GM12878 (cell line): ENCODE measurements at places on chromosomes 1 and 21. TPM values are rescaled to one million over a fixed set of nuclear protein-coding genes. Genes with fewer than 3 reads are reported as not detected.

- no peak for DNase-seq
Measured at GRCh38 chr1:169133801-169134502, 27.5 kb downstream of the ATP1B1 start.

SSU72 gene
- total RNA-seq, result 92.6 and 97.4 TPM in 2 replicates

DNA sequence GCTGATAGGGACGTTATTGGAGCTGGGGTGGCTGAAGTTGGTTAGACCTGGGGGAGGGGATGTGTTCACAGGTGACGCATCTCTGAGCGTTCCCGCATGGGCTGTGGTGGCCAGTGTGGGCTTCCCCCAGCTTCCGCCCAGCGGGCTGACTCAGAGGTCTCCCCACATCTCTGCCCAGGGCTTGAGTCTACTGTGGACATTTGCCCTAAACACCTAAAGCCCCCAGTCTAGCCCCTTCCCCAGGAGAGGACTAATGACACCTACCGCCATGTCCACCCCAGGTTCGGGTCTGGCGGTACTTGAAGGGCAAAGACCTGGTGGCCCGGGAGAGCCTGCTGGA is 2.0 kb downstream of the AGRN start:
- DNase-seq, result no peak

DNA sequence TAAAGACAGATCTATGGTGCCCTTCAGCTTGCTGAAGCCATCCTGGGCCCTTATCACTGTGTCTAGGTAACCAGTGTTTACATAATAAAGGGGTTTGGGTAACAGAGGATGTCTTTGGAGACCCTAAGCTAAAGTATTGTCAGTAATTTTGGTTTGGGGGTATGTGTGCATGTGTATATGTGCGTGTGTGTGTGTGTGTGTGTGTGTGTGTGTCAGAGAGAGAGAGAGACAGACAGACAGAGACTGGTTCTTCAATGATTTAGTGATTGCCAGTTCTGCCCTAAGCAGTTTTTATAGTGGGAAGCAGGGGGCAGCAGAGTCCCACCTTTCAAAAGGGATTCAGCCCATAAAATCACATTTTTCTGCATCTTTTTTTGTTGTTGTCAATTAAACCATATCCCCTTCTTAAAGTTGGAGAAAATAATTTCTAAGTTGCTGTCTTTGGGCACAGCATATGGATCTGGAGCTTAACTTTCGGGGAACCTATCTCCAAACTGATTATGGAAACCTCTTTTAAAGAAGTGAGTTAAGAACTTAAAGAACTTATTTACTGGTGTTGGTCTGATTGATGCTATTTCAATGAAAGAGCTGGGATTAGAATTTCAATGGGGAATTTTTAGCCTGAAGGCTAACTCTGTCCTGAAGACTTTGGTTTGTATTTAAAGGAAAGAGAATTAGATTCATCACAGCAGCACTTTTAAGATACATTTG is 51.1 kb downstream of the ZNF326 start:
- no peak for DNase-seq

GRCh38 chr1:27136998-27137542 is 17.9 kb downstream of the SLC9A1 start:
- DNase-seq, result no peak

DNA sequence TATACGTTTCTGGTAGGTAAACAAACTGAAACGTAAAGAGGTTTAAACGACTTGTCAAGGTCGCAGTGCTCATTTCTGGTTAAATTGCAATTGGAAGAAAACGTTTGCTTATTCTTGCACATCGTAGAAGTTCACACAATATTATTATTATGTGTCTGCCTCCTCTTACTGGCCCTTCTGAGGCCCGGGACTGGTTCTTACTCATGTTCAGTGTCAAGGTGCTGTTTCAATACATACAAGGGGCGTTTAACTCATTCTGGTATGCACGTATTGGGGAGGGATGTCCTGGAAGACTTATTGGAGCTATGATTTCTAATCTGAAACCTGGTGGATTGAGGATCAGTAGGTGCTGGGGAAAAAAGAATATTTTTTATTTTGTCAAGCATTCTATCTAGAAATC is 932 bp downstream of the RPF1 start:
- no peak for DNase-seq

GRCh38 chr1:99623554-99623953 is 22.4 kb upstream of the PALMD start:
- no peak for DNase-seq

GRCh38 chr21:17989780-17990179 is 170.6 kb upstream of the C21orf91 start:
- no peak for DNase-seq

DNA sequence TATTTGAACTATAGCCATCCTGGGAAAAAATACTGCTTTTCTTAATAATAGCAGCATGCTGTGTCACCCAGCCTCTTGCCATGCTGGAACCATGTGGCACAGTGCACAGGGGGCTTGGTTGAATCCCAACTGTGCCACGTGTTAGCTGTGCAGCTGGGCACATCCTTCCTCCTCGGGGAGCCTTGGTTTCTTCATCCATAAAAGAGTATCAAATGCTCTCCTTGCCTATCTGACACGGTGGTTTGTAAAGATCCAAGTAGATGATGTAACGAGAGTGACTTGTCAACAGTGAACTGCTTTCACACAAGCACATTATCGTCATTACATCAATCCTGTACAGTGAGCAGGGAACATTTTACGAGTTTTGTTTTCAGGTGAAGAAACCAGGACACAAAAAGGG is 24.4 kb downstream of the VASH2 start:
- no peak for DNase-seq

RIMKLA gene
- 0.05 and 0.19 TPM in 2 replicates for total RNA-seq

AQP10 gene
- not detected in 2 replicates for total RNA-seq

DNA sequence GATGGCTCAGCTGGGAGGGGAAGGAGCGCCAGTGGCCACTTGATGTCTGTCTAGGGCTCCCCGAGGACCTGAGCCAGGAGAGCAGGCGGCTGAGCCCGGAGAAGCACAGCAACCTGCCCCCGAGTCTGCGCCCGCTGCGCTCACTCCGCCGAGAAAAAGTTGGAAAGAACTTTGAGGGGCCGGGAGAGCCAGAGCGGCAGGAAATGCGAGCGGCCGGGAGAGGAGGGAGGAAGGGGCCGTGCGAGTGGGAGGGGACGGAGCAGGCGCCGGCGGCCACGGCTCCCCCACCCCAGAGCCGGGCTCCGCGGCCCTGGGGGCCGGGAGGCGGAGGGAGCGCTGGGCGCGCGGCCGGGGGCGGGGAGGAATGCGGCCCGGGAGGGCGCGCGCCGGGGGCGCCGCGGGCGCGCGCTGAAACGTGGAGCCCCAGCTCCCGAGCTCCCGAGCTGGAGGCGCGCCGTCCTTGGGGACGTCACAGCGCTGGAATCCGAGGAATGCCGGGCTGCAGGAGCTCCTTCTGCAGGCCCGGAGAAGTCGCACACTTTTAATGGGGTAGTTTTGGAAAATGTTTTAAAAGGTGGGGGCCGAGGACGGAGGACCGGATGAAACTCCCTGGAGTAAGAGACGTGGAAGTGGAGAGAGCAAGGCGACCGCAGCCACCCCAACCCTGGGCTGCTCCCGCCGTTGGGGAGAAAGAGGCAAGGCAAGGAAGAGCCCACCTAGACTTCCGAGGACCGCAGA is at the start of gene PTPN14:
TSS of gene PTPN14 (minus strand) at position 167 of the 738 bp plus-strand sequence. CDS start 86,799 bp downstream, outside the sequence.
- no peak for DNase-seq

FCRL3 gene
- 0.08 TPM in 1 of 2 replicates, not detected in the other for total RNA-seq

DNA sequence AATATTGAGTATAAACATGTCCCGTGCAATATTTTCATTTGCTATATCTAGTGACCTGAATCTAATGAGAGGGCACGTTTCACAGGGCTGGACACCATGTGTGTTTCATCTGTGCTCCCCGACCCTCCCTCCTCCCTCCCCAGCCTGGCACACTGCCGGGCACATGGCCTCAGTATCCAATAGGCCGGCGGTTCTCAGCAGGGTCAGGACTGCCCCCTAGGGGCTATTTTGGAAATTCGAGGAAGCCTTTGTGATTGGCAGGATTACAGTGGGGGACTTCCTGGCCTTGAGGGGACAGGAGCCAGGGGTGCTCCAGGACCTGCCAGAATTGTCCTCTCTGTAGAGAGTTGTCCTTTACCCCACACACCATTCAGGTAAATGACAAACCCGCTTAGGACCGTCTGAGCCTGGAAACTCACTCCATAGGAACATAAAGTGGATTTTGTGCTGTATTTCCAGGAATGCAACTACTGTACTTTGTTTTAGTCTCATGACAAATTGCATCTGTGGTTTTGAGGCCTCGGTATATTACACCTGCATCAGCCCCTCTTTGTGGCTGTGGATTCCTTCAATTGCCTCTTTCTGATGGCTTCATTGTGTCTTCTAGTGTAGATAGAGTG is 109.5 kb upstream of the SIM2 start:
- peak; percentile 16 for DNase-seq

GRCh38 chr1:26372039-26372438 is 511 bp downstream of the ZNF683 start:
- DNase-seq, result no peak

SARS1 gene
- total RNA-seq, result 110 and 115 TPM in 2 replicates

MMP23B gene
- total RNA-seq, result 0.51 and 0.74 TPM in 2 replicates

GRCh38 chr1:211334986-211335385 is 8.4 kb downstream of the TRAF5 start:
- no peak for DNase-seq
